ENCODE measurements at places on chromosomes 2 and 18.

GRCh38 chr2:240557101-240557751 lies 562 bp downstream of the ANKMY1 start:
- no peak for DNase-seq

DNA sequence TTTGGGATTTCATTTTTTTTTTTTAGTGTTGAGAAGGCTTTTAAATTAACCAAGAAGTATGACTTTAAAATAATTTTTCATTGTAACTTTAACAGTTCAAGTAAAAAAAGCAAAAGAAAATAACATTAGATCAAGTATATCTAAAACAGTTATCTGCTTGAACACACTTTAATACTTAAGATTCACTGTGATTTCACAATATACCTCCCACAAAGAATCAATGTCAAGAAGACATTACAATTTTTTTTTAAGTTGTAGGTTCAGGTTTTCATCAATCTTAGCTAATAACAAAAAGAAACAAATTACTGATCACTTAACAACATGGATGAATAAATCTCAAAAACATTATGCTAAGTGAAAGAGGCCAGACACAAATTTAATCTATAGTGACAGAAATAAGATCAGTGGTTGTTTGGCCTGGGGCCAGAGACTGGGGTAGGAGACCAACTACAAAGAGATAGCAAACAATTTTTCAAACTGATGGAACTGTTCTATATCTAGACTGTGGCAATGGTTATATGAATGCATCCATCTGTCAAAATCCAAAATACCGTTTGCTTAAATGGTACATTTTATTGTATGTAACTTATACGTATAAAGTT lies 74.8 kb upstream of the FRZB start:
- DNase-seq = peak; percentile 33

DNA sequence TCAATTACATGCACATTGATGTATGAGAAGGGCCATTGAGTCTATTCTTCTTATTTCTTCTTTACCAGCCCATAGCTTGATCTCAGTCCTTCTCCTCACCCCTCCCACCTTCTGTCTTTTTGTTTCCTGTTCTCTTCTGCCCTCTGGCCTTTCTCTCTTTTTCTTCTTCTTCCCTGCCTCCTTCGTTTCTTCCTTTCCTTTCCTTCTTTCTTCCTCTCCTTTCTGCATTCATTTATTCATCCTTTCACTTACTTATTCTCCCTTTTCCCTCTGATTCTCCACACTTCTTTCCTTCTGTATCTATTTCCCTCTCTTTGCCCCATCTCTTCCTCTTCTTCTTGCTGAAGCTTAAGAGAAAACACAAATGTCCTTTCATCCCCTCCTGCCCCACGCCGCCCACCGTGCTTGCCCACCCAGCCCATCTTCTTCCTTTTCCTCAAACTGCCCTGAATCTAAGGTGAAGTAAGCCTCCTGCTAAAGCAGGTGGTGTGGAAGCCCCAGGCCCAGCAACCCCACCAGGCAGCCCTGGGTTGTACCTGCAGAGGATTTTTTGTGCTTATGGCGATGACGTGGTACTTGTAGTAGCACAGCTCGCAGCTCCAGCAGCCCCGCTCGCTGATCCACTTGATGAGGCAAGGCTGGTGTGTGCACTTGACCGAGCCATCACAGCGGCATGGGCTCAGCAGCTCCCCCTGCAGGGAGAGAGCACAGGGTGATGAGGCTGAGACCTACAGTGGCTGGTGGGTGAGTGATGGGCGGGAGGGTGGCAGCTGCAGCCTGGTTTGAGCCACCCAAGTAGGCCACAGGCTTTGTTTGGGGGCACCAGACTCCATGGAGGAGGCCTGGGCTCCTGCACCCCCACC lies 89.0 kb downstream of the MARCHF4 start:
- peak; percentile 7 for DNase-seq

- DNase-seq = peak; percentile 54
Observed at GRCh38 chr2:149167001-149167780, 128.7 kb downstream of the LYPD6B start.

DNA sequence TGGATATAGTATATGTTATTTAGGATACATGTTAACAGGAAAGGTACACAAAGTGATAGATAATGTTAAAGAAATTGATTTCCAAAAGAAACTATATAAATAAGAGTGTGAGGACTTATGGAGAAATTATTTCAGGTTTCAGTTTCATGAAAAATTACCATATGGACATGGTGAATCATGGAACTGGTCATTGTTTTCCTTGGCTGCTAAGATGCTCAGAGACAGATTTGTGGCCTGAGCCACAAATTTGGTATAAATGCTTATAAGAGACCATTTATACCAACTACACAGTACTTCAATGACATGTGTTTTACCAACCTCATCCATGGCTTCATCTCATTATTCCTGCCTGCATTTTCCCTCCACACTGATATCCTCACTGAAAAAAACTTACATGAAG lies 188.1 kb downstream of the FMNL2 start:
- no peak for DNase-seq

- DNase-seq = peak; percentile 15
Observed at GRCh38 chr2:149329068-149329467, 1.3 kb upstream of the LYPD6 start.

- no peak for DNase-seq
Observed at GRCh38 chr2:145123606-145124005, 603.7 kb upstream of the ZEB2 start.

GRCh38 chr2:182165202-182165601 lies 179.5 kb downstream of the PPP1R1C start:
- no peak for DNase-seq

DNA sequence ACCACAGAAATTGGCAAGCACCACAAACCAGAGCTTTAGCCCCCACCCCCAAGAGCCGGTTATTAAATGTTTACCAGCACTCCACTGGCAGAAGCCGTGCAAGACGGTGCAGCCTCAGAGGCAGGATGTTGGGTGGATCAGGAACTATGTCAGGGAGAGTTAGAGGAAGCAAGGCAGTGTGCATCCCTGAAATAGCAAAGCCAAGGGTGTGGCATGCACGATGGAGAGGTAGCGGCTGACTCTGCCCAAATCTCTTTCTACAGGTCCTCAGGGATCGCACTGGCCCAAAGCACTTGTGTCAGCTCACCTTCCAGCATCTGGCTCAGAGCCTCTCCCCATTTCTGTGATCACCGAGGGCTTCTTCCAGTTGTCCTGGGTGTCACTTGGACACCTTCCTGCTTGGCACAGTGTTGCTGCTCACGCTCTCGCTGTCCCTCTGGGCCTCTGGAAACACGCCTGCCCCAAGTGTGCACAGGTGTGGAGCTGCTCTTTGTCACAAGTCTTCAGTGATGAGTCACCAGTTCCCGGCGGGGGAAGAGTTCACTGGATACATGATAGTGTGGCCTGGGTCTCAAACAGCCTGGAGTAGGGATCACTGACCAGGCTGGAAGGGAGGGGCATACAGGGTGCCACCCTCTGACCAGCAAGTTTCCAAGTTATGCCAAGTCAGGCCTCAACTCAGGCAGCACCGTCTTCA lies 17.3 kb upstream of the B3GNT7 start:
- DNase-seq = no peak

- no peak for DNase-seq
Observed at GRCh38 chr2:36697424-36698066, 1.0 kb downstream of the VIT start.

DNA sequence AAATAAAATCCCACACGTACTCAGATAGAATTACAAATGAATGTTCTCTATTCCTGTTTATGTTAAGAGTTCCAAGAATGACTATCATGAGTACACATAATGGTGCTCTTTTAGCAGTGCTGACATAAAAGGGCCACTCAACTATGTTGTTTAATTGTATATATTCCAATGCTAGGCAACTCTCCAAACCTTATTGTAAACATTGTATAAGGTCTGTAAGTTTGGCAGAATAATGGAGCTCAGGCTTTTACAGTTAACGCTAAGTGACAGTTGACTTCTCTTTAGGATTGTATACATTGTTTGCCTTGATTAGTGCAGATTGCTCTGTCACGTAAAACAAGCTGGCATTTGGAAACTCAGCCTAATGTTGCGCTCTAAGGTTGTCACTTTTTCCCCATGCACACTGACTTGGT lies 20.8 kb downstream of the RBMS1 start:
- no peak for DNase-seq

DNA sequence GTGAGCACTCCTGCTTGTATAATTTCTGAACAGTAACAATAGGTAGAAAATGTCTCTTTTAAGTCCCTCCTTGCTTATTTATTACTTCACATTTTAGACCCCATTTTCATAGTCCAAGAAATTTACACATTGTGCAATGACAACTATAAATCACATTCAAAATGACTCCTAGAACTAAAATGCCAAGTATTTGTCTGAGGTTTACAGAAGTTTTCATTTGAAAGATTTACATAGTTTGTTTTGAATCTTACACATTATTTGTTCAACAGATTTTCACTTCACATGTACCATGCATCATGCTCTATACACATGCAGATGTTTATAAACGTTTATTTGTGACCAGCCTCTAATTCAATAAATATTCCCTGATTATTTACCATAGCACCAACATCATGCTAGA lies 15.7 kb upstream of the TRIB2 start:
- no peak for DNase-seq

DNA sequence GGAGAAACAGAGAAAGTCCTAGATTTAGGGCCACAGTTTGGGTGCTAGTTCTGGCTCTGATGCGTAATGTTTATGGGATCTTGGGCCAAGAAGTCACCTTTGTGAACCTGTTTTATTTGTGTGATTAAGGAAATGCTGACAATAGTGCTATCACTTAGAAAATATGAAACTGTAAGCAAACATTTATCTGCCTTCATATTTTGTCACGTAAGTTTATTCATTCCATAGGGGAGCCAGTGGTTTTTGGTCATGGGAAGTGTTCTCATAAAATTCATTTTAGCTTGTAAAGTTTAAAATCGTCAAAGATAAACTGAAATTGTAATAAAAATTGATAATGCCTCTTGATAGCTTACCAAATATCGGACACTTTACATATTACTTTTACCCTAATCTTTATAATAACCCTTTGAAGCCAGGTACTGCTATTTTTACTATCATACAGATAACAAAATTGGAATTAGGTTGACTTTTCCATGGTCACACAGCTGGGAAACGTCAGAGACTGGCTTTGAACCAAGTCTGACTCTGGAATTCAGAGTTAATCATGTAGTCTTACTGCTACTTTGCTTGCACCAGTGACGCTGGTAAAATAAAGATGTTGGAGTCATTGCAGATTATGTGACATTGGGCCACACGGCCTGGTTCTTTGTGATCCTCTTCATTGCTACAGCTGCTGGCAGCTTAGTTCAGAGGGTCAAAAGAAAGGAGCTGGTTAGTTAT lies 99.7 kb downstream of the ICA1L start:
- no peak for DNase-seq

DNA sequence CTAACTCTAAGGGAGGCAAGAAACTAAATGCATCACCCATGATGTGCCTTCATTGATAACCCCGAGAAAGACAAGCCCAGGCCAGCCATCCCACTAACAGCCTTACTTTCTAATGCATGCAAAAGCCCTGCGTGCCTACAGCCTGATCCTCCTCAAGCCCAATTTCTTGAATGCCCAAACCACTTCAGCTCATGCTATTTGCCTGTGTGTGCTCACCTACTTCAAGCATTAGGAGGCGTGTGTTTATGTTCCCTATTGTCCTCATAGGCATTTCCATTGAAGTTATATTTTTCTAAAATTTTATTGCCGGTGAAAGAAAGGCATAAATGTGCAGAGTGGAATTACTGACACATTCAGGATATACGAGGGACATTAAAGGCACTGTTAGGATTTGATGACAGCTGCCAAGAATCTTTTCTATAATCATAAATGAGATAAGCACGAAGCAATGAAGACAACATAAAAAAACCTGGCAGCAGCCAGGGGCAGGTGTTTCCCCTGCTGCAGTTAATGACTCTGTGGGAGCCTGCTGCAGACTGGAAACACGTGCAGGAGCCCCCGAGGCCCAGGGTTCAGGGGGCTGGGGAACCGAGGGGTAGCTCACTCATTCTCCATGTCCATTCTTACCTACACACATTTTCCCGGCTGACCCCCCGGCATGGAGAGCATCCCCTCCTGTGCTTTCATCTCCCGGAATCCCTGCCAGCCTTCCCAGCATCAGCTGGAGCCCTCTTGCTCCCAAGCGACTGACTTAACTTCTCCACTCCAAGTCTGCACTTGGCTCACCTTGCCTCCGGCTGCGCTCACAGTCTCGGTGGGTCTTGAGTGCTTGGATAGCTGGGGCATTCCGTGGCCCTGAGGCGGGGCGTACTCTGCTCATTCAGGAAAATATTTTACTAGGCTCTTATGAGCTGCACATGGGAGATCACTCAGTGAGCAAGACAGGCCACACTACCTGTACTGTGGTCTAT lies 292.3 kb upstream of the SIX2 start:
- no peak for DNase-seq
